Activated CD8-positive, alpha-beta T cell treated with anti-CD3 and anti-CD28 coated beads, Interleukin-2, amount 10 ng/mL, durations not matched to agents 7 days and 5 days (primary cell): ENCODE measurements at places on chromosomes 7 and 10. TPM values are rescaled to one million over a fixed set of nuclear protein-coding genes. Genes with fewer than 3 reads are reported as not detected.

DNA sequence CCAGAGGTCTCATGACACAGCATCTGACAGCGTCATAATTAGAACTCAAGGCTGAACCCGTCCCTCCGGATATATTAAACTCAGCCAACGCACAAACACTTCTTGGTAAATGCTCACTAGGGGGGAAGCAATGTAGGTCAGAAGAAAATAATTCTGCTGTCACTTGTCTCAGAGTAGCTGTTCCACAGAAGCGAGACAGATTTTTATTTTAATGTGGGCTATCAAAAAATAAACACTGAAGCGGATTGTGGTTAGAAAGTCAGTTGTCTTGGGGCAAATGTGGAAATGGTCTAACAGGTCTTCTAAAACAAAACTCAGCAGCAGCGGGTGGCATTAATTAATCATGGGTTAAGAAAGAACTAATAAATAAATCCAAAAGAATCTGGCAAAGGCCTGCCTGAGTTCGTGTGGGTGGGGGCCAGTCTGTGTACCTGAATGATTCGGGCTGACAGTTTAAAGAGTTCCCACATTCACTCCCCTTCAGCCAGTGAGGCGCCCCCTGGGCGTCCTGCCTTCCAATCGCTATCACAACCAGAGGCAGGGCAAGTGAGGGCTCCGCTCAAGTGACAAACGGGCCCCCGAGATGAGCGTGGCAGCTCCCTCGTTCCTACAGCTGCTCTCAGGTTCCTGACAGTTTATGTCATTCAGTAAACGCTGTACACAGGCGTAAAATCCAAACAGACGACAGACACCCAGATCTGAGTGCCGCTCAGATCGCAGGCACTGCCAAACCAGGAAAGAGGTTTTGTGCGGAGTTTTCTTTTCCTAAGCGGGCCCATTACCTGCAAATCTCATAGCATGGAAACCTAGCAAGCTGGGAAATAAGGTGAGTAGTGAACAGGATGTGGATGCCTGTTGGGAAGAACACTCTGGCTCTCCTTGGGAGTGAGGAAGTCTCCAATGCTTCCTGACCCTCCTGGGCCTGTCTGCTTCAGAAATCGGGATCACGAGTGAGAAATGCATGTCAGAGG is 52.9 kb downstream of the NRAP start:
- no peaks in the 10 kb centered on the region for H3K36me3 ChIP-seq
- no peak for DNase-seq
- peaks cover 36% of the 10 kb centered on the region for H3K27me3 ChIP-seq
- no peaks in the 10 kb centered on the region for H3K4me1 ChIP-seq

GRCh38 chr7:106065575-106066500 is 46.3 kb downstream of the SYPL1 start:
- no peaks in the 10 kb centered on the region for H3K27me3 ChIP-seq
- no peak for DNase-seq
- peaks cover 3% of the 10 kb centered on the region for H3K36me3 ChIP-seq
- H3K27ac ChIP-seq: no peak overlapping the region
- peaks cover 52% of the 10 kb centered on the region for H3K4me1 ChIP-seq

The MYL10 gene
- total RNA-seq: not detected

The AKR1C4 gene
- not detected for total RNA-seq

The CALML3 gene
- total RNA-seq: not detected
